ENCODE measurements at places on chromosomes 5 and 9.

DNA sequence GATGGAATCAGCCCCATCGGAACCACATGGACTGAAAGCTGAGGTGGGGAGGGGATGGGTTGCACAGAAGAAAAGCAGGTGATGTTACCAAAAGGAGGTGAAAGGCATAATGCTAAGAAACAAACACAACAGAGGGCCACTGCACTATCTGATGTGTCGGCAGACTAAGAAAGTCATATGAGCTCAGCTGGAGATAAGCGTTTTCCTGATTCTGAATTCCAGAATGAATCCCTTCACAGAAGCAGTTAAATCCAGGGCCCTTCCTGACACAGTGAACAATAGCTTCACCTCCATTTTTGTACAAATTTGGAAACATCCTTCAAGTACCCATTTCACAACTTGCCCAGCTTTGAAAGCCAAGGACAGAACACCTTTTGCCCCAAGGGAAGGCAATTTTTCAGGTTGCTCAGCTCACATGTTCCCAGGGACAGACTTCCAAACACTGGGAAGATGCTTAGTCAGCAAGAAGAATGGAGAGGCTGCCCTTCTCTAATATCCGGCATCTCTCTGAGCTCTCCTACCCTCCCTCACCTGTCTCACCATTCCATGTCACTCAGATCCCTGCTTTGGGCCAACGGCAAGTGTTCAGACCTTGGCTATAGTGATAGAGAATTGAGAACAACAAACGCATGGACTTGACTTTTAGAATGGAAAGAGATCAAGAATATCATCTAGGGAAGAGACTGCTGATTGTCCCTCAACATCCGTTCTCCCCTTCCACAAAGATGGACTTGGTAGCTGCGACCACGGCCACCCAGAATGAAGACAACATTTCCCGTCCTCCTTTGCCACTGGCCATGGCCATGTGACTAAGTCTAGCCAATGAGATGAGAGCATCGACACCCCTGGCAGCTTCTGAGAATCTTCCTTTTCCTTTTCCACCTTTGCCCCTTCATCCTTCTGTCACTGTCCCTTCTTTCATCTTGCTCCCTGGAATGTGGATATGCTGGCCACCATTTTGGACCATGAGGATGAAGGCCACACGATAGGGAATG is 68.6 kb upstream of the IL17B start:
- peak; percentile 80 for DNase-seq

DNA sequence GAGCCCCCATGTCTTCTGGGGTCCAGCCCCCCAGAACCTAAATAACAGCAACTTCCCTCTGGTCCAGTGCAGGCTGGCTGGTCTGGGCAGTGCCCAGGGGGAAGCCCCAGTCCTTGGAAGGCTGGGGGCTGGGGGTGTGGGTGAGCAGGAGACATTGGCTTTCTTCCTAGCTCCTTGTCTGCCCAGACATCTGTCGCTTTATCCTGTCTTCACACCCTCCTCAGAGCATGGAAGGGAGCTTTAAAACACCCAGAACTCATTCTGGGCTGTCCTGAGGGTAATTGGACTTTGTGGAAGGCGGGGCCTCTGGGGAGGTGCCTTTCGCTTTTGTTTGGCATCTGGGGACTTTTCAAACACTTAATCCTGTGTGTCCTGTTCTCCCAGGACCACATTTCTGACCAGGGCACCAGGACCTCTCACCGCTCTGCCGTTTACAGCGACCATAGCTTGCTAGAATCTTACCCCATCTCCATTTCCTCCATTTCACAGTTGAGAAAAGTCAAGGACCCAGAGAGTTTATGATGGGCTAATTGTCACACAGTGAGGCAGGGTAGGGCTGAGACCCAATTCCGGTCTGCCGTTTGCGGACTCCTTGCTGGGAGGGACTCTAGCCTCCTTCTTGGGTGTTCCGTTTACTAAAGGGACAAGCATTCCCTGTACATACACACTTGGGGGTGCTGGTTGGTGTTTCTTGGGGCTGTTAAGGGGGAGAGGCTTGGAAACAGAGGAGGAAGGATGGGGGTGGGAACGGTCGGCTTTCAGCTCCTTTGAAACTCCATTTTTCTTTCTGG is 1.1 kb downstream of the GSN start:
- no peak for DNase-seq

DNA sequence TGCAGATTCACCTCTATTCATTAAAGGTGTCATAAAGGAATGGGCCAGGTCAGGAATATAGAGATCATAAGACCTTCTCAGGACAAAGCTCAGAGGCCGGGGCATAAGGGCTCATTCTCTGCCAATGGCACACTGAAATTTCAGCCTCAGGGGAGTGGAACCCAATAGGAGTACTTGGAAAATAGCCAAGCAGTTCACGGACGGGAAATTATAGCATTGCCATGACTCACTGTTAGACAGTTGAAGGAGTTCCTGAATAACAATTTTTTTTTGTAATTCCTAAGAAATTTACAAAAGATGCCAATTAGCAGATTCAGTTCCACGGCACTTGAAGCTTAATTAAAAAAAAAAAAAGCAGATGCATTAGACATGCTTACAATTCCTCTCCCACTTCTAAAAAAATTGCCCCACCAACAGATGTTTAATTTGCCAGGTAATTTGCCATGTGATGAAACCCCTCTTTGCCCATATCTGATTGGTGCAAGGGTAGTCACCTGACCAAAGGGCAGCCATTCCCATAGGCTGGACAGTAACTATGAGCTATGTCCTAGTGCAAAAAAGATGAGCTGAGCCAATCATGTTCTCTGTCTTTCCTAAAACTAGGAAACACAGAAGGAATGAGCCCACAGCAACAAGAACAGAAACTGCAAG is 58.6 kb downstream of the PTCD2 start:
- DNase-seq: no peak

DNA sequence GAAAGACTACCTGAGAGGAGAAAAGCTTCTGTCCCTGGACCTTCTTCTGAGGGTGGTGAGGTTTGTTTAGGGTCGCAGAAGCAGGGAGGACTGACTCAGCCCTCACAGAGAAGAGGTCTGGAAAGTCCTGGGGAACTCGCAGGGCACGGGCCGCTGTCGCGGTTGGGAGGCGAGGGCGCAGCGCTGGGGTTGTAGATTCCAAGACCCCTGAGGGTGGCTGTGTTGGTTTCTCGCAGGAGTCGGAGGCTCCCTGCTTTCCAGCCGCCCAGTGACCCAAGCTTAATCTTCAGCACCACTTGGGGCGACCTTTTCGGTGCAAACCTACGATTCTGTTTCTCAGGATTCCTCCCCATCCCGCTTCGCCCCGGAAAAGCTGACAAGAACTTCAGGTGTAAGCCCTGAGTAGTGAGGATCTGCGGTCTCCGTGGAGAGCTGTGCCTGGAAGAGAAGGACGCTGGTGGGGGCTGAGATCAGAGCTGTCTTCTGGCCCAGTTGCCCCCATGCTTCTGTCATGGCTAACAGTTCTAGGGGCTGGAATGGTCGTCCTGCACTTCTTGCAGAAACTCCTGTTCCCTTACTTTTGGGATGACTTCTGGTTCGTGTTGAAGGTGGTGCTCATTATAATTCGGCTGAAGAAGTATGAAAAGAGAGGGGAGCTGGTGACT is 482 bp downstream of the SLC27A6 start:
- DNase-seq: no peak

- no peak for DNase-seq
These were observed 40.3 kb downstream of the PRKACG start for GRCh38 chr9:68973619-68974018.

DNA sequence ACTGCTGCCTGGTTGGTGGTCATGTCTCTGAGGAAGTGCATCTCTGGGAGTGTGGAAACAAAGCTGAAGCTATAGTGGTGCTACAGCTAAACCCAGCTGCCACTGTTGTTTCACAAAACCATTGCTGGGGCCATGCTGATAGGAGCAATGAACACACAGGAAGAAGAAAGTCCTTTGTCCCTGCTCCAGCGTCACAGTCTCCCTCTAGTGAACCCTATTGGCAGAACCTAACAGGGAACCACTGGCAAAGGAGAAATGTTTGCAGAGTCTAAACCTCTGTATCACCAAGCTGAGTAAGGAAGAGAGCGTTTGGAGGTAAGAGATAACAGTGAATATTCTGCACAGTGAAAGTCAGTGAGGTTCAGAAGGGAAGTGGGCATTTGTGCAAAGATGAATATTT is 244.0 kb downstream of the YTHDC2 start:
- no peak for DNase-seq

- no peak for DNase-seq
These were observed 93.6 kb downstream of the PAX5 start for GRCh38 chr9:36940500-36940853.

- DNase-seq: no peak
These were observed 371.4 kb downstream of the SEMA5A start for GRCh38 chr5:9174446-9174845.

DNA sequence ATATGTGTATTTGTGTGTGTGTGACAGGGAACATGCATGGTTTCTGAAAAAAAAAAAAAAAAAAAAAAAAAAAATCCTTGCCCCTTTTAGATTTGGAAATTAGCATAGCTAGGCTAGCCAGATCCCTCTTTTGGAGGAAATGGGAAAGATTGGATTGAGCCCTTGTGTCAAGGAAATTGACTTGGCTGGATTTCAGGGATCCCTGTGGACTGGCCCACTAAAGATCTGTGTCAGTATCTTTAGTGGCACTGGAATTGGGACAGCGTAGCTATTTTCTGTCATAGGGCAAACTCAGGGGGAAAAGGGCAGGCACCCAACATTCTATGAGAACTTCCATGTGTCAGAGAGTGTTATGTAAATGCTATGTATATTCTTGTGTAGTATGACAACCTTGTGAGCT is 35.4 kb downstream of the SH3GL2 start:
- no peak for DNase-seq

DNA sequence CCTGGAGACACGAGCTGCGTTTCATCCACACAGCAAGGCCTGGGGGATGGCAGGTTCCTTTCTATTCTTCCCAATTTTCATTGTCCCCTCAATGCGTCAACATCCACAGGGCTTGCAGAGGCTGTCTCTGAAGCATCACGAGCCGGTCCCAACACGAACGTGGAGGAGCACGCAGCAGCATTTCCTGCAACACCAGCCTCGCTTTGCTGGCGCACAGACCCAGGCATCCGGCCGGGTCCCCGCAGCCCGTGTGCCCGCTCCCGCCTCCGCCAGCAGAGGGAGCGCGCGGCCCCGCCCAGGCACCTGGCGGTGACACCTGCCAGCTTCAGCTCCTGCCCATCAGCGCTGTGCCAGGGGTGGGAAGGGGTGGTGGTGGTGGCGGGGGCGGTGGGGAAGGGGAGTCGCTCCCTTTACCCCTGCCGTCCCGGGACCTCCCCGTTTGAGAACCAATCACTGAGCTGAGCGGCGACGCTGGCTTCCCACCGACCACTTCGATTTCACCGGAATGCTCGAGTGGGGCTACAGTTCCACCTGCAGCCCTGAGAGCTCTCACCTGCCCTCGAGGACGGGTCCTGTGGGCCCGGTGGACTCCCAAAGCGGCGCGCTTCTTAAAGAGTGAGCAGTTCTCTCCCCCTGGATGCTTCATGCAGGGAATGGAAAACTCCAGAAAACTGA is 464.5 kb downstream of the ICE1 start:
- DNase-seq: no peak

DNA sequence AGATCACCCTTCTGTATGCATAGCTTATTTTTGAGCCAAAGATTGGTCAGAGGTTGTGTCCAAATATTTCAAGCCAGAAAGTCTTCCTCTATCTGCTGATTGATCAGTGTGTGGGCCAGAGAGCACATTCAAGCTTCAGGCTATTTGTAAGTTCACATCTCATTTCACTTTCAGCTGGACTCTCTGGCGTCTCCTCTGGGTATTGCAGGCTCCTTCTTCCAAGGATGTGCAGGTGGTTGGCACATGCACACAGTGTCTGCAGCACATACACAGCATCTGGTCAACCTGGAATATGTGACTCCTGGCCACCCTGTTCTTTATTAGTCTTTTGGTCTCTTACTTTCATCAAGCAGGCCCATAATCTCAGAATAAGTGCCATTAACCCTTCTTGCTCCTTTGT is 516.1 kb downstream of the ANXA1 start:
- DNase-seq: peak; percentile 47

DNA sequence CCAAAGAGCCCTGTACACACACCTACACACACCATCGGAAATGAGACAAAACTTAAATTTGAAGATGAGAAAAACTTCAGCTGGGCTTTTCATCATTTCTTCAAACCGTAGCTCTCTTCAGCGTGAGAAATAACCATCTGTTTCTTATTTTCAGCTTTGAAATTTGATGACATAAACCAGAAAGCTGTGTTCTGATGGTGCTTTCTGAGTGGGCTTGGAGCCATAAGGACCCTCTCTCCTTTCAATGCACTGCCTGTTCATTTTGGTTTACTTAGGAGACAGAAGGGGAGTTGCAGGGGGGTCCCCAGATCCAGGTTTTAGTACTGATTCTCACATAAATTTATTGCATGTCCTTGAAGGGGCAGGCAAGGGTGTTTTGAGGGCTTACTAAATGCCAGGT is 9.5 kb downstream of the FBXO10 start:
- DNase-seq: no peak

- no peak for DNase-seq
These were observed 6.2 kb downstream of the NKX2-5 start for GRCh38 chr5:173228639-173229381.

DNA sequence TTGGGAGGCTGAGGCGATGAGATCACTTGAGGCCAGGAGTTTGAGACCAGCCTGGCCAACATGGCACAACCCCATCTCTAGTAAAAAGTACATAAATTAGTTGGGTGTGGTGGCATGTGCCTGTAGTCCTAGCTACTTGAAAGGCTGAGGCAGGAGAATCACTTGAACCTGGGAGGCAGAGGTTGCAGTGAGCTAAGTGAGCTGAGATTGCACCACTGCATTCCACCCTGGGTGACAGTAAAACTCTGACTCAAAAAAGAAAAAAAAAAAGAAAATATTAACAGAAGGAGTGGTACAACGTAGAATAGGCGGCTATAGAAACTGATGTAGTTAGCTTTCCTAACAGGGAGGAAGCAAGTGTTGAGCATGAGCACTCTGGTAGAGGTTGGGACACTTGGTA is 59.9 kb downstream of the PBX3 start:
- DNase-seq: no peak
